ENCODE measurements at places on chromosomes 5 and 9.

GRCh38 chr5:149684371-149684770 lies 45.7 kb upstream of the PPARGC1B start:
- DNase-seq: no peak

DNA sequence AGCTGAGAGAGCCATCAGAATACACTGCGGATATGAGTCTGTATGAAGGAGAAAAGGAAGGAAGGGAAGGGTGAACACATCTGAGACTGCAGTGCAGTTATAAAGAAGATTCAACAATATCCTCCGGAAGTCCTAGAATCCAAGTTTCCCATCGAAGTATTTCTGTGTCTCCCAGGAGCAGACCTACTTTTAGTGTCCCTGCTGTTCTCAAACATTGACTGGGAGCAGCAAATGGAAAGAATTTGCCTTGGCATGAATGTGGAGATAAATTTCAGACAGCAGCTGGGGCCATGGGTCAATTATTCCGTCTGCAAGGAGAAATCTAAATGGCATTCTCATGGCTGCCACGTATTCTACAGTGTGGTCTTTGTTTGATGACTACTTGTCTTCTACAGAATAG lies 478.1 kb upstream of the SMC2 start:
- DNase-seq: no peak

DNA sequence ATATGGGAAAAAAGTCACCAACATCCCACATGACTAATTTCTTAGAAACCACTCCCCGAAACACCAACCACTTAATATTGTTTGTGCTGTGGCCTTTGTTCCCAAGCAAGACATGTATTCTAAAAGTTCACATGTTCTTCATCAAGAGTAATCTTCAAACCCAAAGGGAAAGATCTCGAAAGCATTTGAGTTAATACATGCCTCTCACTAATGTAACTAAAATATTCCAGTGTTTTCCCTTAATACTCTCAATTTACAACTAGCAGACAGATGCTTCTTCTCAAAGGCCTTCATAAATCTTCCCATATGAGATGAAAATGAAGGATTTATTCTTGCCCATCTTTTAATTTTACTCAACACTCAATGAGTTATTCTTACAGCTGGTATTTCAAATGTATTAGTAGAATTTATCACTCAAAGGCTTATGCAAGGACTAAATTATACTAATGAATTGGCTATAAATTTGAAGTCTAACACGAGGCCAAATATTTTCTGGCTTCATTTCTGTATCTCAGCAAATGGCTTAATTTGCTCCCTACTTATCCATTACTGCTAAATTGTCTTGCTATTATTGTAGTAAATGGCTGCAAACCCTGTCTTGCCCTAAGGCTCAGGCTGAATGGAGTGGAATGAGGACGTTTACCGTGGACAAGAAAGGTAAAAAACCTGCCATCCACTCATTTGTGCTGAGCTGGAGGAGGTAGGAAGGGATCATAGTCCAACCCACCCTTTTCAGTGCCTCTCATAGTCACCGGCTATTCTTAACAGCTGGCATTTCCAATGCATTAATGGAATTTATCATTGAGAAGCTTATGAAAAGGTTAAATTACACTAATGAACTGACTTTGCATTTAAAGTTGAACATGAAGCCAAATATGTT lies 474.4 kb downstream of the RASEF start:
- DNase-seq: no peak

DNA sequence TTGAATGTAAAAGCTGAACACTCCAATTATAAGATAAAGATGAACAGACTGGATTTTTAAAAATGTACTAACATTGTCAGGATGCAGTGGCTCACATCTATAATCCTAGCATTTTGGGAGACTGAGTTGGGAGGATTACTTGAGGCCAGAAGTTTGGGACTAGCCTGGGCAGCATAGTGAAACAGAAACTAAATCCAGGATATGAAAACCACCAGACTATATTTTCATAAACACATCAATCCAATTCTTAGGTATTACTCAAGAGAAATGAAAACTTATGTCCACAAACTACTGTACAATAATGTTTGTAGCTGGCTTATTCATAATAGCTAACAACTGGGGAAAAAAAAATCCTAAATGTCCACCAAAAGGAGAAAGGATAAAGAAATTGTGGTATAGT lies 26.8 kb upstream of the NAA35 start:
- DNase-seq: no peak

- DNase-seq: no peak
These were observed 25.7 kb downstream of the DPYSL3 start for GRCh38 chr5:147483961-147484707.
